ENCODE measurements at places on chromosomes 1 and 21.

GRCh38 chr1:65470766-65471165, 50.3 kb downstream of the LEPR start:
- DNase-seq = no peak

DNA sequence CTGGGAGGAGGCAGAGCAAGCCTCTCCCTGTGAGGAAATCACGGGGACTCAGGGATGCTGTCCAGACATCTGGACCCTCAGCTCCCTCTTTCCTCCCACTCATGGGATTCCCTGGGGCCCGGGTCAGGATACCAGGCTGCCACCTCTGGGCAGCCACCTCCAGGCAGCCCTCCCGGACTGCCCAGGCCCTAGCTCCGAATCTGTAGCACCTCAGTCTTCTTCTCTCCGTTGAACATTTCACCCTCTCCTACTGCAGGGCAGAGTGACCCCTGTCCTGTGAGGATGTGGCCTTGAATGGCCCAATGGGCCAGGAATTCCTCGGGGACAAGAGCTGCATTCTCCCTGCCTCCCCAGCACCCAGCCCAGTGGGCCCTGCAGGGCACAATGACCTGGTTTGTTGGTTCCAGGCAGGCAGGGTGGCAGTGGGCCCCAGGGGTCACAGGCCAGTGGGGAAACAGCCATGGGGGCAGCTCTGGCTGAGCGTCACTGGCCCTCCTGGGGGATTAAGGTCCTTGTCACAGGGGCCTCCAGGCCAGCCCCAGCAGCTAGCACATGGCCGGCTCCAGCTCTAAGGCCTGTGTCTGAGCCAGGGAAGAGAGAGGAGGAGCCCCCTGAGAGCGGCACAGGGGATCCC, 9.5 kb upstream of the TTC34 start:
- DNase-seq = no peak

DNA sequence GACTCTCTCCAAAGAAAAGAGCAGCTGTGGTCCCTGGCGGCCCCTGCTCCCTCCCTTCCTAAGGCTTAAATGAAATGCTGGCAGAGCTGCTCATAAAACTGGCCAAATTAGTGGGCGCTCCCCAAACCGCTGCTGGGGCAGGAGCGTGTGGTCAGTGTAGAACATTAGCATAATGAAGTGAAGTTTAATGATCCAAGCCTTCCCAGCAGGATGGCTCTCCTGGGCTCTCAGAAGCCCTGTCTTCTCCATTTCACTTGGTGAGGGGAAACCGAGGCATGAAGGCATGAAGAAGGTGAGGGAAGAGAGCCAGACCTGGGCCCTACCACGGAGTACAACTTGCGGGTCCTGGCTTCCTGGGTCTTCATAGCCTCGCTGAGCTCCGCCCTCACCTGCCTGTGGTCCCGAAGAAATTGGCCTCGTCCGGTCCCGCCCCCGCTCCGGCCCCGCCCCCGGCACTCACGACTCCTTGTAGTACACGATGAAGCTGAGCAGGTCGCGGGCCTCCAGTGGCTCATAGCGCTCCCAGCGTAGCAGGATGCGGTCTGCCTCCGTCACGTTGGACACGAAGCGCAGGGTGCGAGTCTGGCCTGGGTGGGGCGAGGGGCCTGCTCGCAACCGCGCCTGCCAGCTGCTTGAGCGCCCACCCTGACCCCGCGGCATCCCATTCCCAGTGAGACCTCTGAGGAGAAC, 10.3 kb downstream of the INSRR start:
- peak; percentile 56 for DNase-seq

DNA sequence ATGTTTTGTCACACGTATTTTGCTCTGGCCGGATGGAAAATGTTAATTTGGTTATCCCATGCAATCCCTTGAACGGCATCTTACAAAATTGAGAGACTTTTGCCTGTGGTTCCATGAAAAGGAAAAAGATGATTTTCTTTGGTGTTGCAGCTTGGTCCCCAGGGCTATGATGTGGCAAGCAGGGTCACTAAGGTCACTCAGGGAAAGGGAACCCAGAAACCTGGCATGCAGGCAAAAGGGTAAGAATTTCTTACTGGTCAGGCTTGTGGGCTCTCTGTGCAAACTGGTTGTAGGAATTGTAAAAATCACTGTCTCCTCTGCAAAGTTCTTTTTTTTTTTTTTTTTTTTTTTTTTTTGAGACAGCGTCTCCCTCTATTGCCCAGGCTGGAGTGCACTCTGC, 48.4 kb upstream of the NBPF3 start:
- no peak for DNase-seq

- peak; percentile 78 for DNase-seq
Observed at GRCh38 chr1:14970115-14970798, 183.3 kb upstream of the TMEM51 start.

- no peak for DNase-seq
Observed at GRCh38 chr21:45219517-45219916, 68.2 kb downstream of the POFUT2 start.

- DNase-seq = no peak
Observed at GRCh38 chr1:90671741-90672140, 45.4 kb downstream of the BARHL2 start.

- peak; percentile 93 for DNase-seq
Observed at GRCh38 chr1:204295671-204296070, 64.1 kb downstream of the PLEKHA6 start.

- DNase-seq = no peak
Observed at GRCh38 chr1:162846256-162847212, 14.4 kb downstream of the CCDC190 start.

DNA sequence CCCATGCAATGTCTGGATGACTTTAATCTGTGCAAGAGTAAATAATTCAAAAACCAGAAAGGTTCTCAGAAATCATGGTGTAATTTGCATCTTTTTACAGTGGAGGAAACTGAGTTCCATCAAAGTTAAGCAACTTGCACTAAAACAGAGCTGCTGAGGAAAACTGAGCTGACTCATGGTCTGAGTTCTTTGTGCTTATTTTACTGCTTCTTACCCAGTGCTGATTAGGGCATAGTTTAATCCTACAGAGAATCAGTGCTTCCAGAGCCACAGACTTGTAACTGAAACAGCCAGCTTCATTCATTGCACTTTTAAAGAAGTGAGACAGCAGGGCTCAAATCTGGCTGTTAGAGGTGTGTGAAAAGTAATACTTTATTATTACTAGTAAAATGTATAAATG, 10.9 kb upstream of the RWDD3 start:
- no peak for DNase-seq

- DNase-seq = peak; percentile 28
Observed at GRCh38 chr1:23576338-23577055, 17.2 kb upstream of the ID3 start.

GRCh38 chr1:29234471-29234870, 1.9 kb upstream of the PTPRU start:
- peak; percentile 84 for DNase-seq

DNA sequence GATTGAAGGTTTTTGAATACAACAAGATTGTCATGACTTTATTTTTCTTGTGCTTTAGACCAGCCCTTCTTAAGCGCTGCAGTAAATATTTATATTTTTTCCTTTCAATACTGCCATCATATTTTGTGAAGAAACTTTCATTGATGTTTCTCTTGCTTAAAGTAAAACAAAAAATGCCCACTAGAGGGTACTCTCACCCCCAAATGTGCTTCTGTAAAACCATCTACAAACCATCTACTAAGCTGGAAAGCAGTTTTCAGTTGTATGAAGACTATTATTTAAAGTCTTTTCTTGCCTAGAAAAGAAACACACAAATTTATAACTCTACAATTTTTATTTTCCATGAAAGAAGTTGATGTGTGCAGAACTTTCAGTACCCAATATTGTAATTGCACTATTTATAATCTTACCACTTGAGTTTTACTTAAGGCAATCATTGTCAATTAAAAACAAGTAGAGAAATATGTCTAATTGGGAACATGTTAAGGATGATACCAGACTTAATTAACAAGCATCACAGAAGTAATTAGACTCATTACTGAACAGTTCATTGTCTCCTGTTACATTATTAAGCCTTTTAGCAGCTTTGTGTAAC, 10.7 kb downstream of the LEPR start:
- peak; percentile 72 for DNase-seq

- peak; percentile 43 for DNase-seq
Observed at GRCh38 chr1:9145021-9145668, 16.2 kb upstream of the GPR157 start.

GRCh38 chr21:17738176-17738953, 80.8 kb downstream of the C21orf91 start:
- DNase-seq = no peak

GRCh38 chr1:43314233-43314632, 13.5 kb downstream of the TIE1 start:
- no peak for DNase-seq

GRCh38 chr1:207748737-207749528, 2.9 kb upstream of the CD46 start:
- DNase-seq = no peak

- DNase-seq = peak; percentile 62
Observed at GRCh38 chr1:89589515-89589914, 43.4 kb upstream of the LRRC8C start.

- DNase-seq = no peak
Observed at GRCh38 chr1:19198820-19199219, 11.2 kb downstream of the UBR4 start.

GRCh38 chr1:204377800-204378668, 18.3 kb upstream of the PLEKHA6 start:
- DNase-seq = no peak

DNA sequence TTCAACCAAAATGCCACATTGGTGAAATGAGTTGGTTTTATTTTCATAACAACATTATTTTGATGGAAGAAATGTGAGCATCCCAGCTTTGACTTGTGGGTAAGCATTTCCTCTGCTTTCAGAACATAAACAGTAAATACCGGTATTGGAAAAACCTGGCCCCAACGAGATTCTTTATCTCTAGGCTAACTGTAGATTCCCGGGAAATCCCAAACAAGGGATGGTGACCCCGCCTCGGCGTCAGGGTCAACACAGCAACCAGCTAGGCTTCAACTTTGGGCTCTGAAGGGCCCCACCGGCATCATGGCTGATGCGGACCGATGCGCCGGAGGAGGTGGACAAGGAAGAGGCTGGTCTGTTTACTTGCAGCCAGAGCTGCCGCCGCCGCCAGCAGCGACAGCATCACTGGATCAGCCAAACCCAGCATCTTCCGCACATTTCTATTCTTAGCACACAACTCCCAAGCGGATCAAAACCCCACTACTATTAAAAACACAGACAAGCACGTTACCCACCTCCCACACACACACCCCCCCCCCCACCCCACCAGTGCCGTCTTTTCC, 1.1 kb downstream of the AKT3 start:
- DNase-seq = peak; percentile 64

DNA sequence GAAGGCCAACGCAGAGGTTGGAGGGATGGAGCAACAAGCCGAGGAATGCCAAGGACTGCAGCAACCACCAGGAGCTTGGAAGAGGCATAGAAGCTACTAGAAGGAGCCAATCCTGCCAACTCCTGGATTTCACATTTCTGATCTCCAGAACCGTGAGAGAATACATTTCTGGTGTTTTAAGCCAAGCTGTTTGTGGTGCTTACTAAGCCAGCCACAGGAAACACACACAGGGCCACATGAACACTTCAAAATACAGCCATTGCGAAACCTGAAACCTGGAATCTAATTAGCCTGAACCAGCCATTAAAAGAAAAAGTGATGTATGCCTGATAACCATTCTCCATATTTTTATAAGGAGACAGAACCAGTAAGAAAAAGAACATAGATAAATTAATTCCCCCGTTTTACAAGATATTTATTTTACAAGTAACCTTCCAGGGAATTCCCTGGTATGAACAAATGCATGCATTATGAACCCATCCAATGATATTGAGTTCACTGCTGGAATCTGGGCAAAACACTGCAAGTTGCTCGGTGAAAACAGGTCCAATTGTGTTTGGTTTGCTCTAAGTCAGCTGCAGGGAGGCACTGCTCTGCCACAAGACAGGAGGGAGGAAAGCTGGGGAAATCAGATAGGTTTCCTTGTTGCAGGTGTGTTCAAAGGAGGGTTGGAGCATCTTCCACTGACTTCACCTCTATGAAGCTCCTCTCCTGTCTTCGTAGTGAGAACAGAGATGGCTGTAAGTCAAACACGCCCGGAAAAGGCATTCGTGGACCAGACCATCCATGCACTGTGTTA, 70.2 kb downstream of the ETS2 start:
- DNase-seq = peak; percentile 48

DNA sequence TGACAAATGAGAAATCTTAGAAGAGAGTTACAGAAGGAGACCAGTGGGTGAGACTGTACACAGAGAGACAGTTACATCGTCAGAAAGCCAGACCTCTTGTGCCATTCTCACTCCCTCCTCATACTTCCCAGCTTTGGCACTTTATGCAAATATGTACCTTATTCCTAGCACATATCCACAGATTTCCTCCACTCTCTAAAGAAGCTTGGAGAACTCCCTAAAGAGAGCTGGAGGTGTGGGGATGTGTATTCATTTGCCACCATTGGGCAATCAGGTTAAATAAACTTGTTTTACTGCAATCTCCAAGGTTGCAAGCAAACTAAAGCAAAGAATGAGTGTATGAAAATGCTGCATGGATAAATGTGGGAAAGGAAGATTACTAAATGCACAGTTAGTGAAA, 380.9 kb upstream of the PRMT6 start:
- DNase-seq = no peak

DNA sequence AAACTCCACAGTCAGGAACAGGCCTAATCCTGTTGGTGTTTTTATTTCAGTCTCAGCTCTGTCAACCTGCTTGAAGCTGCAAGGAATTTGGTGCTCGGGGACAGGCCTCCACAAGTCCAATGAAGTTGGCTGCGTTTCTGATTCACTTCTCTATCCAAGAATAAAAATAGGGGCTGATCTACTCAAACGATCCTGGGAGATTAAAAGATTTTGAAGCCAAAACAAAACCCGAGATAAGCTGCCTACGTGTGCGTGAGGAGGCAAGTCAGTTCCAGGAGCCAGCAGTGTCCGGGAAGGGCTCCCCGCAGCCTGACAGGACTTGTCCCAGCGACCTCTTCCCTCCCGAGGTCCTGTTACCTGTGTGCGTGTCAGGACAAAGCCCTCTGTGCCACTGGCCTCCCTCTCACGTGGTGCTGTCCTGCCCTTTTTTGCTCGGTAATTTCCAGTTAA, 98.0 kb downstream of the ETS2 start:
- peak; percentile 12 for DNase-seq

DNA sequence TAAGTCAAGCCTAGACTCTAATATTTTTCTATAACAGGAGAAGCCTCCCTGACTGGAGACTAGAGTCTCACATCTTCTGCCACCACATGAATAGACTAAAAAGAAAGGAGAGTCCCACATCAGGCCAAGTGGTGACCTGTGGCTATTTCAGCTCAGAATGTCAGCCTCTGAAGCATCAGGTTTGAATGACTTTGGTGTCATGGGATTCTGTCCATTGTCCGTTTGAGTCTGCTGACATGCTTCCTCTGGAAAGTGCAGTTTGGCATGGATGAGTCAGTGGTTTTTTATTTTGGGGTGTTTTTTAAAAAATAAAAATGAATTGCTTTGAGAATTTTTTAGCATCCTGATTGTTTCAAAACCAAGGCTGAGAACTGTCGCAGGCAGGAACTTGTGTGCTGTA, 19.5 kb downstream of the DYRK3 start:
- no peak for DNase-seq
